ENCODE measurements at places on chromosomes 12 and 14.

GRCh38 chr12:80721326-80721725 is 4.6 kb downstream of the MYF5 start:
- DNase-seq, result no peak

DNA sequence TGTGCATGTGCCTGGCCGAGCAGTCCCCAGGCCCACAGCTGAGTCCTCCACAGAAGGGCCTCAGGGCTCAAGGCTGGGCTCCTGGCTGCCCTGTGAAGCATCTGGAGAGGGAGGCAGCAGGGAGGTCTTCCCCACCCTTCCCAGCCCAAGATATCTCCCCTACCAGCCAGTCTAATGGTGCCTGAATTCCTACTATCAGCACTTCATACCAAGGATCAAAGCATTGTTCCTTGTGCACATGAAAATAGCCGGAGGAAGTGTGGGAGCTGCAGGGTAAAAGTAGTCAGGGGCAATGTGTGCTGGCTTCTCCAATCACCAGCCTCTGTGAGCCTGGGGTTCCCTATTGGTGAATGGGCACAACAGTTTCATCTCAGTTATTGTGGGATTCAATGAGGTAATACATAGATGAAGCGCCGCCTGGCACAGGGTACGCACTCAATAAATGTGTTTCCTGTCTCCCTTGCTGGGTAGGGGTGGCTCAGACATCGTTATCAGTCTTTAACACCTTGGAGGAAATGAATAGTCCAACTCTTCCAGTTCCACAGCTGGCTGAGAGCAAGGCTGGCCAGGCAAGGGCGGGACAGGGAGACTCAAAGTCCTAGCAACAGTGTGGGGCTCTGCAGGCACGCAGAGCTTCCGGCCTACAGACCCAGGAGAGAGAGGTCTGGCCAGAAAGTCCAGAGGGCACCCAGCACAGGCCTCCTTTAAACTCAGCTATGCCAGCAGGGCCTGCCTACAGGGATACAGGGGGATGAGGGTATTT is 39.1 kb upstream of the PNMA1 start:
- DNase-seq, result peak; percentile 84

DNA sequence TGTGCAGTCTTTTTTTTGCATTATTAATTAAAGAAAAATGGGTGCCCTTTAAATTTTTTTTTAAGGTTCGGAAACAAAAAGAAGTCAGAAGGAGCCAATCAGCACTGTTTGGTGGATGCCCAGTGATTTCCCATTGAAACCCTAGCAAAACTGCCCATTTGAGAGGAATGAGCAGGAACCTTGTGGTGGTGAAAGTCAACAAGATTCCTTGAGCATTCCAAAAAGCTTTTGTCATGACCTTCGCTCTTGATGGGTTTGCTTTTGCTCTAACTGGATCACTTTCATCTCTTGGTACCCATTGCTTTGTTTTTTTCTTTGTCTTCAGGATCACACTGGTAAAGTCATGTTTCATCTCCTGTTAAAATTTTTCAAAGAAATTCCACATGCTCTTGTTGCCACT is 54.1 kb downstream of the ADIPOR2 start:
- DNase-seq, result peak; percentile 16

GRCh38 chr12:89574736-89575208 is 48.9 kb upstream of the POC1B start:
- no peak for DNase-seq

DNA sequence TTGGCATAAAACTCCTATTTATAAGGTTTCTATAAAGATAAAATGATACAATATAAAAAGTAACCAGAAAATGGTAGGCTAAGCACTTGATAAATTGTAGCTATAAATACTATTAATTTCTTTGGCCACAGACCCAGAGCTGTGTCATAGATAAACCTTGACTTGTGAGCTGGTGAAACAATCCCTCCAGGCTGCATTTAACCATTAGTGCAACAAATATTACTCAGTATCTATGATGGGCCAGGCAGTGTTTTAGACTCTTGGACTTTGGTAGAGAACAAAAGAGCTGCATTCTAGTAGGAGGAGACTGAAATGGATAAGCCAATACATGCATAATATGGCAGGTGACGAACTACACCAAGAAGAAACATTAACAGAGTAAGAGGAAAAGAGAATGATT is 178.1 kb downstream of the BTG1 start:
- DNase-seq, result no peak

- no peak for DNase-seq
These were observed 12.5 kb upstream of the KRT80 start for GRCh38 chr12:52204095-52204930.

- peak; percentile 94 for DNase-seq
These were observed at the start of gene MGST1 for GRCh38 chr12:16347391-16348298. Gene MGST1 (plus strand): TSS chr12:16347645. CDS start chr12:16354253, 6,608 bp downstream.

- DNase-seq, result peak; percentile 37
These were observed 286.4 kb downstream of the PCNX1 start for GRCh38 chr14:71193663-71194062.

- DNase-seq, result no peak
These were observed 57.6 kb downstream of the EMP1 start for GRCh38 chr12:13253966-13254760.

DNA sequence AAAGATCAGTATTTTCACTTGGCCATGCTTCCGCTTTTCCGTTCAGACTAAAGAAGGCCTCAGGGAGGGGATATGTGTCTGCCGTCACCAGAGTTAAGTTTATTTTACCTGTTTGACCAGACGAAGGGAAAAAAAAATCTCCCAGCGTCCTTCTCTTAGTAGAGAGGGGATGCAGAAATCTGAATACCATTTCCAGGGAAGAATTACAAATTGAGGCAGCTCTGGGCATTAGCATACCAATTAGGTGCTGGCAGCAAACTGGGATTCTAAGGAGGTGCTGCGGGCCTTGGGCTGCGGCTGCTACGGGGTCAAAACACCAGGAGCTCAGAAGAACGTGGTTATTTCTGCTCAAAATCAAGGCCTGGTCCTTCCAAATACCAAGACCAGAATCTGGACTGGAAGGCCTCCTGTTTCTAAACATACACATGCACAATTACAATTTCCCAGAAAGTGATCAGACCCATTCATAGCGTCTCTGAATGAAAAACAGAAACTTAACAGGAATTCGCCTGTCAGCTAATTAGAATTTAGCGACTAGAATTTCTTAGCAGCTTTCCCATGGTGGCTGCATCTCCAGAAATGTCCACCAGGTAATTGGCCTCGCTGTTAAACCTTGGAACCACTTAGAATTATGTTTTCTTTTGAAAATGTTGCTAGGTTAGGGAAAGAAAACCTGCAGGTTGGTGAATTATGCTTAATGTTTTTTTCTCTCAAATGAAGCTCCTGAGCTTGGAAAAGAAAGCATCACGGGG is 617.0 kb downstream of the VRK1 start:
- peak; percentile 56 for DNase-seq

DNA sequence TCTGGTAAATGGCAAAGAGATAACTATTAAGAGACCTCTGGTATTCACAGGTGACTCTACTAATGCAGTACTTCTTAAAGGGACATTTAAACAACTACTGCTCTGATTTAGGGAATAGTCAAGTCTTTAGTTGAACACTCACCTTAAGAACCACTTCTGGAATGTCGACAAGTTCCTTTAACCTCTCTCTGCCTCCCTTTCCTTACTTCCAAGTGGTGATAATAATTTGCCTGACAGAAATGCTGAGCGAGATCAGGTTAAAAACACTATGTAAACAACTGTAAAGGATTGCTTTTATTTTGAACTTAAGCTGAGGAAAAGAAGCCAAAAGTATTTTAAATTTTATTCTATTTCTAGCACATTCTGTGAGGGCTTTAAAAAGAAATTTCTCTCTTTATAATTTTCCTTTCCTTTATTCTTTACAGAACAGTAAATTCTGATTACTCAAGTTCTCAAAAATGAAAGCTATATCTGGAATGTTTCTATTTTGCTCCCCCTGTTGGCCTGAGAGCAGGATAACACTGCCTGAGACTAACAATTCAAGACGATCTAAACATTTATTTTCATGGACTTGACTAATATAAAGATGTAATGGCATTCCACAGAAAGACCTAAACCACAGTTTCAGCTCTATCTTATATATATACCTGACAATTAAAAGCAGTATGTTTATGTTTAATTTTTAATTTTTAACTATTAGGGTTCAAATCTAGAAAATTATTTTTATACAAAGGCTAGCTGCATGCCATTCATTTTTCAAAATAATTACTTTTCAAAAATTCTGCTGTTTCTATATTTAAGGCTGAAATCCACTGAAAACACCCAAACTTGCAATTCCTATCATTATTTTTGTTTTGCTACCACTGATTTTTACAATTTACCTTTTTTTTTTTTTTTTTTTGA is 29.2 kb downstream of the ZCCHC8 start:
- DNase-seq, result no peak

- DNase-seq, result no peak
These were observed 9.5 kb upstream of the RABGGTA start for GRCh38 chr14:24280797-24281460.

DNA sequence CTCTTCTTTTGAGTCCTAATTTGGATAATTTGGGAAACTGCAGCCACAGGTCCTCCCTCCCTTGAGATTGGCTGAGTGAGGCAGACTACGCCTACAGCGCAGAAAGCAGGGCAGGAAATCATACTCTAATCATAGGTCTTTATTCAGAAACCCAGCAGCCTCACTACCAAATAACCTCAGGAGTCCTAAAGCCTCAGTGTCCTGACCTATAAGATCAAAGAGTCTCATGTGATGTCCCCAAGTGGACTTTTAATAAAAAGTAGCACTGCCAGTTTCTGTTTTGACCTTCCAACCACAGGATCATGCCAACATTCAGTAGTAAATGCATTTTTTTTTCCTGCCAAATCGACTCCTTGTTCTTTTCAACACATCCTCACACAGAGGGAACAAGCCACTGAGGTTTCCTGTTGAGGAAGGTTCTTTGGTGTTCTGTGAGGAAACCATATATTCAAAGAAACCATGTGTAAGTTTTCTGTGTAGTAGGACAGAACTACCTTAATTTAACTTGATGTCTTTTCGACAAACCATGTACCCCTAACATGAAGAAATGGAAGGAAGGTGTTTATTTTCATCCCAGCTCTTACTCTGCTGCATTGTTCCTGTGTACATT is 72.2 kb downstream of the VCPKMT start:
- DNase-seq, result no peak

GRCh38 chr12:131074221-131075083 is 120.7 kb downstream of the ADGRD1 start:
- no peak for DNase-seq

DNA sequence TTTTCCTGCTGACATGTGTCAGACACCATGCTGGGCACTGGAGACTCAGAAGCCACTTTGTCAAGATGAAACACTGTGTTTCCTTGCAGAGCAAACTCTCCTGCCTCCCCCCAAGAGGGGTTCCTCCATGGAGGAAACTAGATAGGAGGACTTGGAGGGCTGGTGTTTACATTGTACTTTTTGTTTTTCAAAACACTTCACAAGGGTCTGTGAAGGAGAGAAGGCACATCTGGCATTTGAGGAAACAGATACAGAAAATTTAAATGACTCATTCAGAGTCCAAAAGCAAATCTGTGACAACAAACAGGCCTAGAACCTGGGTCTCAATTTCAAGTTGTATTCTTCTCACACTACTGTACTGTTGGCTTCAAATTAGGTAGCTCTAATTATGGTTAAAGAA is 6.7 kb upstream of the CDKL1 start:
- peak; percentile 14 for DNase-seq

GRCh38 chr14:101441710-101442109 is 119.6 kb upstream of the DIO3 start:
- DNase-seq, result no peak

GRCh38 chr12:14283489-14284144 is 81.9 kb upstream of the ATF7IP start:
- DNase-seq, result peak; percentile 37

DNA sequence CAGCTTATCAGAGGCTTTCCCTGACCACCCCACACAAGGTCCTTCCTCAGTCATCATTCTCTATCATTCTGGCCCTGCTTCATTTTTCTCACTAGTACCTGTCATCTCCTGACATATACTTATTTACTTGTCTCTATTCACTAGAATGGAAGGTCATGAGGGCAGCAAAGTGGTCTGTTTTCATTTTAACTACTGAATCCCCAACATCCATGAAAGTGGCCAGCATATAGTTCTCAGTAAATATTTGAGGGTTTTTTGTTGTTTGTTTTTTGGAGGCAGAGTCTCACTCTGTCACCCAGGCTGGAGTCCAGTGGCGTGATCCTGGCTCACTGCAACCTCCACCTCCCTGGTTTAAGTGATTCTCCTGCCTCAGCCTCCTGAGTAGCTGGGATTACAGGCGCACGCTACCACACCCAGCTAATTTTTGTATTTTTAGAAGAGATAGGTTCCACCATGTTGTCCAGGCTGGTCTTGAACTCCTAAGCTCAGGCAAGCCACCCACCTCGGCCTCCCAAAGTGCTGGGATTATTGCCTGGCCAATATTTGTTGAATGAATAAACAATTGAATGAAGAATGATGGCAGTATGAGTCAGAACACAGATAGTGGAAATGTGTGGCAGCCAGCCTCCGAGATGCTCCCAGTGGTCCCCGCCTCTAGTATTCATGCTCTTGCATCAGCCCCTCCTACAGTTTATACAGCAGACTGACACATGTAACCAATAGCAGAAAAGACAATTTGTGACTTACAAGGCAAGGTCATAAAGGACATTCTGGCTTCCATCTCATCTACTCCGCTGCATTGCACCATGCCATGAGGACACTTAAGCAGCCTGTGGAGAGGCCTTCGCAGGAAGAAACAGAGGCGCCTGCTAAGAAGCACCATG is 7.0 kb upstream of the ANO6 start:
- no peak for DNase-seq

DNA sequence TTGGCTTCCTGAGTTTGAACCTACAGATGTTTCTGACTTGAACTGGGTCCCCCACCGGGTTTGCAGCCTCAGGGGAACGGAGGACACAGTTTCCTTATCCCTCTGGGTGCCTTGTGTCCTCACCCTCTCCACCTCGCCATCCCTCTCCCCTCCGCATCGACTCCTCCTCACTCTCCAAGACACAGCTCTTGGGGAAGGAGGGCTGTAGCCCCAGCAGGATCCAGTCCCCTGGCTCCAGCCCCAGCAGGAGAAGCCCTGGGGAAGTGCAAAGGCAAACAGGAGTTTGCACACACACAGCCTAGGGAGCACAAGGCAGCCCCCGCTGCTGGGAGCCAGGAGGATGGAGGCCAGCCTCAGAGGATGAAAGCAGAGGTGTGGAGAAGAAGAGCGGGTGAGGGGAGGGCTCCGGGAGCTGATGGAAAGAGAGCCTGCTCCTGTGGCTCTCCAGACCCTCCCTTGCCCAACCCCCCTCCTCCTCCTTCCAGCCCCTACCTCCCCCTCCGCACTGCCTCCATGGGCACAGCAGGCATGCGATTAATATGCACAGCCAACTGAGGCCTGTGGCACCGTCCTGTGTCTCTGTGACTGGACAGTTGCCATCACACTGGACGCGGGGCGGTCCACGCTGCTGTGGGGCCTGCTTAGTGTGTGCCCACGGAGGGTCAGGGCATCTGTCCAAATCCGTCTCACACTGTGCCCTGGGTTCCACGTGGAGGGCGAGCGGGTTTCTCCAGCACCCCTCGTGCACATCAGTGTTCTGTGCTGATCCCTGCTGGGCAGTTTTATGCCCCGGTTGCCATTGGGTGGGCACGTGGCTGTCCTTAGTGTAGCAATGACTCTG is 193.7 kb upstream of the DIO3 start:
- no peak for DNase-seq

GRCh38 chr12:62834406-62834805 is 100.5 kb downstream of the PPM1H start:
- DNase-seq, result peak; percentile 75

All from ELF-1 (cell line).